ENCODE measurements at places on chromosomes 12 and 14. TPM values are rescaled to one million over a fixed set of nuclear protein-coding genes. Genes with fewer than 3 reads are reported as not detected.
A peak's percentile ranks its signal among the peaks of the same experiment; 100 is the strongest.

ACOT6 gene
- polyA plus RNA-seq: not detected

GRCh38 chr12:58765653-58766512 lies 154.4 kb downstream of the LRIG3 start:
- no peak for DNase-seq
- H3K4me1 ChIP-seq: peaks cover 6% of the 10 kb centered on the region
- no peaks in the 10 kb centered on the region for H3K27me3 ChIP-seq
- H3K4me3 ChIP-seq: no peak overlapping the region

GRCh38 chr12:94831081-94831751 lies 172.3 kb downstream of the NDUFA12 start:
- no peak for DNase-seq
- H3K4me3 ChIP-seq: no peak overlapping the region
- peak overlapping the region; percentile 75 for H3K27ac ChIP-seq
- no peaks in the 10 kb centered on the region for H3K27me3 ChIP-seq

SOX5 gene
- 0.23 TPM for polyA plus RNA-seq

- DNase-seq: no peak
- no peaks in the 10 kb centered on the region for H3K27me3 ChIP-seq
- no peaks in the 10 kb centered on the region for H3K4me1 ChIP-seq
- H3K27ac ChIP-seq: no peak overlapping the region
- H3K36me3 ChIP-seq: no peaks in the 10 kb centered on the region
- H3K4me3 ChIP-seq: no peak overlapping the region
Measured at GRCh38 chr14:45709541-45709940, 456.5 kb upstream of the MIS18BP1 start.

DNA sequence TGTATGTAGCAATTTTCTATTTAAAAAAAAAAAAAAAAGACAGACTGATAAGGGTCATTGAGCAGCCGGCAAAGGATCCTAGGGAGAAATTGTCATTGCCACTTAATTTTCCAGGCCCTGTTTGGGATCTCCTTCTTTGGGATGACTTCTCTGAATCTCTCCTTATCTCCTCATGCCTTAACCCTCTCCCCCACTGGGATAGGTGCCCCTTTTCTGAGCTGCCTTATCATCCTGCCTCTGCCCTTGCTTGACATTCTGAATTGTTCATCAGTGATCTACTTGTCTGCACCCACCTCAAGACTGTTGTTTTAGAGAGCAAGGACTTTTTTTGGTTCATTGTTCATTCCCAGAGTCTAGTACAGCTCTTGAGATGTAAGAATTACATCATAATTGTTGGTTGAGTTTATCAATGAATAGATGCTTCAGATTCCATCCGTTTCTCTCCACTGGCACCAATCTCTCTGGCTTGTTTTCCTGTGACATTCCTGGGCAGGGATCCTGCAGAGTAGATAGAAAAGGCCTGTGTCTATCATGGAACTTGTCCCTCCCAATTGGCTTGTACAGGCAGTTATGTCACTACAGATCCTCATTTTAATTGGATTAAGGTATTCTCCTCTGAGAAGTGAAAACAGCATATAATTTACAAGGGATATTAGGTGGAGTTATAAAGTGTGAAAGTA lies 42.6 kb downstream of the SOCS2 start:
- no peaks in the 10 kb centered on the region for H3K27me3 ChIP-seq
- H3K4me3 ChIP-seq: no peak overlapping the region
- no peak overlapping the region for H3K27ac ChIP-seq
- no peak for DNase-seq

- H3K27me3 ChIP-seq: no peaks in the 10 kb centered on the region
- no peak for DNase-seq
- no peak overlapping the region for H3K27ac ChIP-seq
- H3K4me1 ChIP-seq: no peaks in the 10 kb centered on the region
- no peak overlapping the region for H3K4me3 ChIP-seq
Measured at GRCh38 chr12:98136544-98136943, 378.8 kb upstream of the TMPO start.

Measured in sigmoid colon (tissue), 7 donors.